ENCODE measurements at places on chromosomes 4 and X.

DNA sequence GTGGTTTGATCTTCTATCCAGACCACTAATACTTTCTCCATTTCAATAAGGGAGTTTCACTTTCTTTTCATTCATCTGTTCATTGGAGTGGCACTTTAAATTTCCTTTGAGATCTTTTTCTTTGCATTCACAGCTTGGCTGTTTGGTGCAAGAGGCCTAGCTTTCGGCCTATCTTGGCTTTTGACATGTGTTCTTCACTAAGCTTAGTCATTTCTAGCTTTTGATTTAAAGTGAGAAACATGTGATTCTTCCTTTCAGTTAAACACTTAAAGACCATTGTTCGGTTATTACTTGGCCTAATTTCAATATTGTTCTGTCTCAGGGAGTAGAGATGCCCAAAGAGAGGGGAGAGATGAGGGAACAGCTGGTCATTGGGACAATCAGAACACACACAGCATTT lies 24.3 kb downstream of the CXCL13 start:
- no peak for DNase-seq

DNA sequence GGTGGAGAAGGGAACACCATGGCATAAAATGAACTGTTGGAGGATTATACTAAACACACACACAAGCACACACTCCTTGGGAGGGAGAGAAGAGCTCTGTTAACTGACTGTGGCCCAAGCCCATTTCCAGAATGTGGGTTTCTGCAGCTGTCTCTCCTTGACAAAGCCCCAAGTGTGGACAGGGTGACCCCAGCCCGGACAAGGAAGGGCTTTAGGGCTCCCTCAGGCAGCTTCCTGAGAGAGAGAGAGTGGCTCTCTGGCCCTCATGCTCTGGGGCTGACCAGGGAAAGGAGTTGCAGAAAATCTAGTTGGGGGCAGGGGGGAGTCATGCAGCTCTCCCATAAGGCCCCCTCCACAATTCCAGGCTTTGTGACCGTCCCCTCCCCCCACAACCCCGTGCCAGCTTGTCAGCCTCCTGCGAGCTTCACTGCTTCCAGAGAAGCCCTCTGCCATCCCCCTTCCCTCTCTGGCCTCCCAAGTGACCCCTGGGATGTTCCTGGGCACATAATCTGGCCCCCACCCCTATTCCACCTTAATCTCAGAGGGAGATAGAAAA lies 590 bp downstream of the ARHGEF9 start:
- DNase-seq, result no peak

DNA sequence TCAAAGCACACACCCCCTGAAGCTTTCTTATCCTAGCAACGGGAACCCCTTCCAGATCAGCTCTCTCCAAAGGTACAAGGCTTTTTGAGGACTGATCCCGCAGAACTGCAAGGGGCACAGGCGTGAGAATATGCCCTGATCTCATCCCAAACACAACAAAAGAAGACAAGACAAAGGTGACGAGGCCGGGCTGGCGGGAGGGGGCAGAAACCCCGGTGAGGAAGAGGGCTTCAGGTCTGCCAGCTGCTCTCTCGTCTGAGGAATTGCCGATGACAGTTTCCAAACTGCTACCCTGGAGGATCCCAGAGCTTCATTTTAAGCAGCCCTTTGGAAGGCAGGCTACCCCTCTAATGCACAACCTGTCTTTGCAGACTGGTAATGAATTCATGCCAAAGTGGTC lies 3.4 kb downstream of the HCFC1 start:
- no peak for DNase-seq

- no peak for DNase-seq
Measured at GRCh38 chrX:53133400-53133799, 39.5 kb downstream of the KANTR start.

- DNase-seq, result peak; percentile 48
Measured at GRCh38 chrX:141176586-141177451, at the start of gene LDOC1. Gene LDOC1 (minus strand): TSS chrX:141177129. CDS start chrX:141177021, 108 bp downstream.

DNA sequence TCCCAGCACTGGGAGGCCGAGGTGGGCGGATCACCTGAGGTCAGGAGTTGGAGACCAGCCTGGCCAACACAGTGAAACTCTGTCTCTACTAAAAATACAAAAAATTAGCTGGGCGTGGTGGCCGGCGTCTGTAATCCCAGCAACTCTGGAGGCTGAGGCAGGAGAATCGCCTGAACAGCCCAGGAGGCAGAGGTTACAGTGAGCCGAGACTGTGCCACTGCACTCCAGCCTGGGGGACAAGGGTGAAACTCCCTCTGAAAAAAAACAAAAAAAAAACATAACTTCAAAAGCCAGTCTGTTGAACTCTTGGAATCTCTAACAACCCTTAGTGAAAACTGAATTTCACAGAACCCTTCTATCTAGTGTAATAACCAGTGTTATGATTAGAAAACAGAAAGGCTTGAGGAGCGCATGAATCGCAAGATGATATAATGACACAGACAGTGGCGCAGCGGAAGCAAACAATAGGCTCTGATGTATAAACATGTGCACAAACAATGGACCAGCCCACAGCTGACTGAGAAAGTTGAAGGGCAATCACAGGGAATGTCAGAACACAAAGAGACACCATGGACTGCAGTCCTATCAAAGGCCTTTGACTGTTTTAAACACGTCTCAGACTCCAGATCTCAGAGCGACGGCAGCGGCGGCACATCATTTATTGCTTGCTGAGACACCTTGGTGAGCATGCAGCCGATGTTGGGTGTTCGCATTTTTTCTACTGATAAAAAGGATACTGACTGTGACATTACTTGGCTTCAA lies 81.6 kb downstream of the NSUN7 start:
- DNase-seq, result no peak

GRCh38 chrX:614136-614535 lies 16.5 kb upstream of the SHOX start:
- DNase-seq, result no peak

DNA sequence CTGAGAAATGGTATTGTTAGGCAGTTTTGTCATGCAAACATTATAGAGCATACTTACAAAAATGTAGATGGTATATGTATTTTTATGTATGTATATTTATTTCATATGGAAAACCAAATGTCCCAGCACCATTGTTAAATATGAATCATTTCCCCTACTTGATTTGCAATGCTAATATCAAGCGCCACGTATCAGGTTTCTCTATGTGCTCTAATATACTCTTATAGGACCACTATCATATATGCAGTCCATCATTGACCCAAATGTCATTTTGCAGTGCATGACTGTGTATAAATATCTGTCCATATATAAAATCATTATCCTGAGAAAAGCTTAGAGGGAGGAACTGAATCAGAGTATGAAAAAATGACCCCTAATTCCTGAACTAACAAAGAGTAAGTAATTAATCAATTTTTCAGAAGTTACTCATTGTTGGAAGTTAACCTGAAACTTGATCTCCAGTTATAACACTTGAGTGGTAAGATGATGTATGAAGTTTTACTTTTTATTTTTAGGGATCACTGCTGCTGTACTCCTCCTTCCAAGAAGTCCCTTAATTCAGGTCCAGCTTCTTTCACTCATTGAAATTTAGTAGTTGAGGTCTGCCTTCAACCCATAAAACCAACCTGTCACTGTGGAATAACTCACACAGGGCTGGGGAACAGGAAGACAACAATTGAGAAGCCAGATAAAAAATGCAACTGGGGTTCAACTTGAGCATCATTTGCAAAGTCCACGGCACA lies 134.8 kb upstream of the LDB2 start:
- DNase-seq, result no peak

DNA sequence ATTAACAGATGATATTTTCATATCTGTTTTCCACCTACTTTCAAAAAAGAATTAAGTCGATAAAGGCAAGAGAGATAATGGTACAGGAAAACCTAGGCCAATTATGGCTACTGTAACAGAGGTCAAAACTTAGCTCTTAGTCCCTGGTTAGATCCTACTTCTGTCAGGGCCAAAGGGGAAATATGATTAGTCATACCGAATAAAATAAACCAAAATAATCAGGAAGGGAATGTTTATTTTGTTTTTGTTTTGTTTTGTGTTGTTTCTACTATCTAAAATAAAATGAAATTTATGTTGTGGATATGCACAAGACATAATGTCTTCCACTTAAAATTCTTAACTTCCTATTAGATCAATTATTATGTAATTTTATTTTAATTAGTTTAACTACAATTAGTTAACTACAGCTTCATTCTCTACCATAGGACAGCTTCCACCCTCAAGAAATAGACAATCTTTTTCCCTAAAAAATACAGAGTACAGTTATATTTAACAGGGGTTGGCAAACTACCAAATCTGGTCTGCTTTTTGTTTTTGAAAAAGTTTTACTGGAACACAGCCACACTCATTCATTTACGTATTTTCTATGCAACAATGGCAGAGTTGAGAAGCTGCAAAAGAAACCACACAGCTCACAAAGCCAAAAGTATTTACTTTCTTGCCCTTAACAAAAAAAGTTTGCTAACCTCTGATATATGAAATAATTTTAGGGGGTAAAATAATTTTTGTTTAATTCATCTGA lies 25.4 kb downstream of the TMEM47 start:
- no peak for DNase-seq

- no peak for DNase-seq
Measured at GRCh38 chr4:98728871-98729270, 70.5 kb upstream of the TSPAN5 start.

- no peak for DNase-seq
Measured at GRCh38 chr4:87078987-87079486, 141.4 kb downstream of the KLHL8 start.

DNA sequence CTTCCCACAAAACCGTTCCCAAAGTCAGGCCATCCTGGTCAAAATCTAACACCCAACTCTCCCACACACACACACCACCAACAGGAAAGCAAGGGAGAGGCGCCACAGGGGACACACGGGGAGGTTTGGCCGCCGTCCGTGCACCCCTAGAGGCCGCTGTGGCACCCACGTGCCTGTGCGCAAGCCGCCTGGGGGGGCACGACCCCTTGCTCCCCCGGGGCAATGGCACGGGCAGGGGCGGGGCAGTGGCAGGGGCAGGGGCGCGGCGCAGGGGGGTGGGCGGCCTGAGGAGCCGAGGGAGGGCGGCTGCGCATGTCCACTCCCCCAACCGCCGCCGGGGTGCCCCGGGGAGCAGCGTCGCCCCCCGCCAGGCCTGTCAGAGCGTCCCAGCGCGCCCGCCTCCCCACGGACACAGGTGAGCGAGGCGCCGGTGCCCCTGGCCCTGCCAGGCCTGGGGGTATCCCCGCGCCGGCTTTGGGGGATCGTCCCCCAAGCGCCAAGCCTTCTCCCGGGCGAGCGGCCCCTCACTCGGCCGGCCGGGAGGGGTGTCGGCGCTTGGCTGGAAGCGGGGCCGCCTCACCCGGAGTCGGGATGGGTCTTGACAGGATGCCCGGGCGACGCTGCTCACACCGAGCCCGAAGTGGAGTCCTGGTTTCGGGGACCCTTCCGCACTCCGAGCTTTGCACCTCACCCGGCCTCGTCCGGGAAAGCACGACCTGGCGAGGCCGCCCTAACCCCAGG lies at the start of gene ERAS:
ERAS (plus strand) TSS at position 379 of the 741 bp plus-strand sequence. CDS start 2,611 bp downstream, outside the sequence.
- no peak for DNase-seq

- DNase-seq, result no peak
Measured at GRCh38 chr4:123817025-123817688, 420.6 kb downstream of the SPRY1 start.

DNA sequence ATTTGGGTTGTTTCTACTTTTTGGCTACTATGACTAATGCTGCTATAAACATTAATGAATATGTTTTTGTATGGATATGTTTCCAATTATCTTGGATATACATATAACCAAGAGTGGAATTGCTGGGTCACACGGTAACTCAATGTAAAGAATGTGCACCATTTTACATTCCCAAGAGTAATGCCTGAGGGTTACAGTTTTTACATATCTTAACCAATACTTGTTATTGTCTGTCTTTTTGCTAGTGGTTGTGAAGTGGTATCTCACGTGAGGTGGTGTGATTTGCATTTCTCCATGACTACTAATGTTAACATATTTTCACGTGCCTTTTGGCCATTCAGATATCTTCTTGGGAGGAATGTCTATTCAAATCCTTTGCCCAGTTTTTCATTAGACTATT lies 200.3 kb upstream of the MAB21L2 start:
- DNase-seq, result no peak

DNA sequence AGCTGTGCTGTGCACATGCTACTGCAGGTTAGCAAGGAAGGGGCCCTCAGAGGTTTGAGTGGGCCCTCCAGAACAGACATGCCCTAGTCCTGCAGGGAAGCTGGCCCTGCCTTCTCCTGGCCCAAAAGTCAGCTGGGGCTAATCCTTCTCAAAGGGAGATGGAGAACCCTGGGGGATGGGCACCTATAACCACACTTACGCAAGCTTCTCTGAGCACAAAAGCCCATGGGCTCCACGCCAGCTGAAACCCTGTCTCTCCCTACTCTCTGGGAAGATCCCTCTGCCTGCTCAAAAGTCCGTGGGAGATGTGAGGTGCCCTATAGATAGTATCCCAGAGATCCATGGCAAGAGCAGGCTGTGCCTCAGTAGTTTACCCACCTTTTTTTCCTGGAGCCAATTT lies 58.9 kb upstream of the DKK2 start:
- no peak for DNase-seq

GRCh38 chr4:82496349-82496748 lies 65.4 kb downstream of the TMEM150C start:
- no peak for DNase-seq

DNA sequence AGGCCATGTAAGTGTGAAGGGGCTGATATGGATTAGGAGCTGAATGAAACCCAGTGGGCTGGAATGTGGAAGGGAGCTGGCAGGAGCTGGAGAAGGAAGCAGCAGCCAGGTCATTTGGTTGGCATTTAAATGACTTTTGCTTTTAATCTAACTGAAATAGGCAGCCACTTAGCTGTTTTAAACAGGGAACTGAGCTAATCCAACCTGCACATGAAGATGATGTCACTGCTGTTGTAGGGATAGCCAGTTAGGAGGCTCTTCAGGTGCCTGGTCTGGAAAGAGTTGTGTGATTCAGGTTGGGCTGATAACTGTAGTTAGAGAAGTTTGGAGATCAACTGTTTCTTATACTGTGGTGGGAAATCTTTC lies 122.4 kb downstream of the PALLD start:
- DNase-seq, result no peak

GRCh38 chrX:21699136-21699535 lies 41.0 kb upstream of the KLHL34 start:
- DNase-seq, result no peak

DNA sequence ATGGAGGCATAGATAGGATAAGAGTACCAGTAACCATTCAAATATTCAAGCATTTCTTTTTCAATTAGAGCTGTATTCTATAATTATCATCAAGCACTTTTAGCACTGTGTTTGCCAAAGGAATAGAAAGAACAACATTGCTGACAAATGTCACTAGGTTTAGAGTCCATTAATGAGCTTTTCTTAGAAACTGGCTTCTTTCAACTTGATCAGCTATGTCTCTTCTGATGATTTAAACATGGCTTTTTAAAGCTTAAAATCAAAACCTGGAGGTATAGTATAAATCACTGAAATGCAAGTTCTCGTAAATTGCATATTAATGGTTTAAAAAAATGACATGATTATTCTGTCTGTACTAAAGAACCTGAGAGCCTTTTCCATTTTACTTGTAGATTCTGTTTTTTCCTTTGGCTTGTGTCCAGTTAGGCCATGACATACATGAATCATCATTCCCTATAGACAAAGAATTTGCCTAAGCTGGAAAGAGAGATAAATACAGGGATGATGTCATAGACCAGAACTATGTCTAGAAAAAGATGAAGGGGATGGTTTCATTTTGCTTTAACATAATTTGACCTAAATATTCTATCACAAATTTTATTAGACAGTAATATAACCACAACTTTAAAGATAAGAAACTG lies 340.1 kb upstream of the CTSO start:
- no peak for DNase-seq

- no peak for DNase-seq
Measured at GRCh38 chr4:36133086-36133485, 111.2 kb downstream of the ARAP2 start.

GRCh38 chrX:1444561-1445500 lies 7.9 kb downstream of the ASMTL start:
- DNase-seq, result no peak
